ENCODE measurements at places on chromosomes 1 and 21.

DNA sequence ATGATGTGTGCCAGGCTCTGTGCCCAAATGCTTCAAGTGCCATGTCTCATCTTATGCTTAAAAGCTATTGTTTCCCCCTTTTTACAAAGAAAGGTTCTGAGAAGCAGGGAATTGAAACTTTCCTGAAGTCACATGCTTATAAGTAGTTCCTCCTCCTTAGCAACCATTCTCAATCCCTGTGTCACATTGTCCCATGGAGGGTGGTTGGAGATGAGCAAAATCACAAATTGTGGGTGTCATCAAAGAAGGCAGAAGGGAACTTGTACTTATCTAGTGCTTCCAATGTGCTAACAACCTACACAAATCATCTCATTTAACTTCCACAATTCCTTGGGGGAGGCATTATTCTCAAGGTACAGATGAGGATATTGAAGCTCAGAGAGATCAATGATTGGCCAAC, 10.1 kb upstream of the ERICH3 start:
- no peak for DNase-seq

- DNase-seq = peak; percentile 89
Measured at GRCh38 chr1:99849744-99850458, at the start of gene AGL. TSS of gene AGL (plus strand) at chr1:99850361. CDS start at chr1:99851043, 682 bp downstream.

DNA sequence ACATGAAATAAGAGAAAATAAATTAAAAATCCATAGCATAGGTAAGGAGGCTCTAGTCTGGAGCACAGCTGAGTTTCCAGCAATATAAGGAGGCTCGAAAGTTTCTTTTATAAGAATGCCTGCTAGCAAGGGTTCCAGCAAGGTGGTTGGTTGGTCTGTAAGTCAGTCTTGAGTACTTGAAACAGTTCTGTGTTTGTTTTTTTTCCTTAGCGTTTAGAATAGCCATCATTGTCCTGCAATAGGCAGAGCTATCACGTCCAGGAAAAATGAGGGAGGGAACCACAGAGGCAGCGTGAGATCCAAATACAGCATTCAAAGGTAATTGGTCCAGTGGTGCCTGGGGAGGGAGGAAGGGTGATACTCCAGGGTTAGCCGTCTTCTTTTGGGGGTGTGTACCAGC, 8.4 kb downstream of the UBE2Q1 start:
- DNase-seq = no peak

- no peak for DNase-seq
Measured at GRCh38 chr1:187626056-187626455, 797.3 kb downstream of the PLA2G4A start.

GRCh38 chr1:198253668-198254067, 96.9 kb downstream of the NEK7 start:
- no peak for DNase-seq

- no peak for DNase-seq
Measured at GRCh38 chr1:21618561-21619374, 50.4 kb downstream of the RAP1GAP start.

GRCh38 chr1:48093696-48094528, 96.7 kb upstream of the TRABD2B start:
- DNase-seq = peak; percentile 77

DNA sequence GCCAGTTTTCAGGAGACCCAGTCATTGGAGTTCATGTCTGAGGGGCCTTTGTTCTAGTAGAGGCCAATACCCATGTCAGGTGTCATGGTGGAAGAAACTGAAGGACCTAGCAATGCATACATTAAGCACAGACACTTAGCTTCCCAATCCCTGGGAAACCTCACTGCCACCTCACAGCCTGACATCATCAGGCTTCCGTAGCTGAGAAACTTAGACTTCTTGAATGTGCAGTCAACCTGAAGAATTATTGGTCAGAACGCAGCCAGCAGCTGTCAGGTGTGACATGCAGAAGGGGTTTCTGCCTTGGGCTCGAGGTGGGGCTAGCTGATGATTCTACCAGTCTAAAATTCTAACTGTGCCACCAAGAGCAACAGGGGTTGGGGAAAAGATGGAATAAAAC, 1.9 kb upstream of the ITPKB start:
- no peak for DNase-seq

- no peak for DNase-seq
Measured at GRCh38 chr1:94971491-94971924, 44.6 kb upstream of the CNN3 start.

GRCh38 chr21:44764319-44765230, 37.0 kb downstream of the UBE2G2 start:
- no peak for DNase-seq

DNA sequence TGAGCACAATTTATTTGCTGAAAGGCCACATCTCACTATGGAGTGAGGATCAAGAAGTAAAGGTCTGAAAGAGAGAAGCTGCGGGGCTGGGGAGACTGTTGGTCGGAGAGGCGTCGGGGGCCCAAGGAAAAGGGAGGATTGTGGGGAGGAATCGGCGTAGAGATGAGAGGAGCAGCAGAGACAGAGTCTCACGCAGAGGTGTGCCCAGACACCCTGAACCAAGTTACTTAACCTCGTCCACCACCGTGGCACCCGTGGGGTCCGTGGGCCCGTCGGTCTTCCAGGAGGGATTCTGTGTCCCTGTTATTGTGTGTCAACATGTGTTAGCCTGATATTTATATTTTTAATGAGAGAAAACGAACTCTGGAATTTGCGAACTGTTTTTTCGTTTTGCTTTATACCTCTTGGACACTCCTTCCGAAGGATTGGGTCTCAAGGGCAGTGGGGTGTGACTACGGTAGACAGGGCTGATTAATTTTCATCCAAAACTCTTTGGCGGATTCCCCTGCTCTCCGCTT, 3.8 kb upstream of the NBPF1 start:
- no peak for DNase-seq

DNA sequence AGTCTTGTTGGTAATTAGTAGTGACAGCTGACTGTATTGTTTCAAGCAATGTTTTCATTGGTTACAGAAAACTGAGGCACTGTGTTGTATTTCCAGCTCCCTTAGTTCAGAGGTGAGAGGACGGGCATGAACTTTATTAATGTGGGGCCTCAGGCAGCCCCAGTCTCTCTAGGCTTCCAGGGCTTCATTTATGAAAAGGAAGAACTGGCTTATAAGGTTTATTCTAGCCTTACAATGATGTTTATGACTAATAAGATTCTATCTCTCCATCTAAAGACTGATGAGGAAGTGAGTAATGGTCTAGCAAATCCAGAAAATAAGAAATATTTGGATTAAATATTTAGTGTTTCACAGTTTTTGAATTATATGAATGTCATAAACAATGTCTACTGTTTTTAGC, 41.5 kb downstream of the CBS start:
- no peak for DNase-seq

GRCh38 chr1:27536010-27536757, 46.2 kb upstream of the WASF2 start:
- no peak for DNase-seq

DNA sequence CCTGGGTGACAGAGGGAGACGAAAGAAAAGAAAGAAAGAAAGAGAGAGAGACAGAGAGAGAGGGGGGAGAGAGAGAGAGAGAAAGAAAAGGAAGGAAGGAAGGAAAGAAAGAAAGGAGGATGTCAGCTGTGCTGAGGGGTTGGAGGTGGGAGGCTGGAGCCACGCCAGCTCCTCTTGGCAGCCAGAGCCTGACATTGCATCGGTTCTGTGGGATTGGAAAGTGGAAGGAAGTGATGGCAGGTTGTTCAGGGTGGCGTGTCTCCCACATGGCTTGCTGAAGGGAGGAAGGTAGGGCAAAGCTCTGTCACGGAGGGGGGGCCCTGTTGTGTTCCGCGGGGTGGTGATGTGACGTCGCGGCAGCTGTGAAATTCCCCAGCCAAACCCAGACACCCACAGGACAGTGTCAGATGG, 30.7 kb downstream of the EIF2D start:
- DNase-seq = peak; percentile 86

GRCh38 chr1:25484096-25484495, 53.4 kb downstream of the MACO1 start:
- no peak for DNase-seq

DNA sequence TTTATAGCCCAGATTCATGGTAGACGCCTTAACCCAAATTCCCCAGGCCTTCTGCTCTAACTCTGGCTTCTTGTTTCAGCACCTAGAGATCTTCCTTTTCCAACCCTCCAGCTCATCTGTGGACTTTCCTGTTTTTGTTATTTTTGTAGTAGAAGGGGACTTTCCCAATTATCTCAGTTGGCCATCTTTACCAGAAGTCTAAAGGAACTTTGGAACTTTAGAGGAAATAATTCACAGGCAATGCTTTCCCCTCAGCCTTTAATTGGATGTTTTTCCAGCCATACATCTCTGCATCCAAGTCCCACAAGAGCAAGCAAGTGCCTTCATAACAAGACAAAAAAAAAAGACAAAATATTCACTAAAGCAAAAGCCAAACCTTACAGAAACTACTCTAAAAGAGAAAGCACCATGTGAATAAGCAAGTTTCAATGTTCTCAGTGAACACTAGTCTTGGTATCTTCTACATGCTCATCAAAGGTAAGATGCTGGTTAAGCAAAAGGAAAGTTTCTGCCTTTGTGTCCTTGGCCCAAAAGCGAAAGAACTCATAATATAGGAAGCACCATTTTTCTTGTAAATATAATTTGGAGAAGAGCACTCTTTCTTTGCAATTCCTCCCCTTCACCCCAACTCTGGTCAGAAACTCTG, 377.3 kb downstream of the SETD4 start:
- no peak for DNase-seq

GRCh38 chr1:164640686-164641352, 81.8 kb downstream of the PBX1 start:
- no peak for DNase-seq

- DNase-seq = no peak
Measured at GRCh38 chr1:153683854-153684253, 5.4 kb downstream of the NPR1 start.

DNA sequence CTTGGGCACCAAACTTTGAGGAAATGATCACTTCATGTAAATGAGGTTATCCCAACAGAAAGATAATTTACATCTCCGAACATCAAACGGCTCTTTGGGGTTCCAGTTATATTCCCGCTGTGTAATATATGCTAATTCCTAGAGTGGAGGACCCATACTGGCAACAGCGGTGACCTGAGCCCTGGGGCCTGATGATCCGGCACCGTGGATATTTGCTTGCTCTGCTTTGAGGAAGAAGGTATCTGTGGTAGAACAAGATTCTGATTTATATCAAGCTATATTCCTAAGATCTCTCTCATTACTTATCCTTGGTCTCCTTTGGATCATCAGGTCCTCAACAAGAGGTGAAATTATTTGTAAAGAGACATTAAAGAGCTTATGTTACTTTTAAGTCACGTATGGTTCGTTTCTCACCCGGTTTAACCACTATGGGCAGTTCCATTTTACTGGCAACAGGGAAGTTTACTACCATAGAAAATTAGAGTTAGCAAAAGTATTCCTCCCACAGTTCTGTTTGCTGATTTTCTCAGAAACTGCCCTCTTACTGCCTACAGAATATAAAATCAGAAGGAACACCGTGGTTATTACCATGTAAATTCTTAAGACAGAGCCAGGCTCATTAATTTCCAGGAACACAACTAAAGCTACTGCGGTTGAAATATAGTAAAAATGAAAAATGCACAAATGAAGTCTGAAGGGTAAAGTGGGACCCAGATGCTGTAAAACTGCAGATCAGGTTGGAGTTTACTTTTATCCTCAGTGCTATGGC, 56.7 kb downstream of the MRPL39 start:
- DNase-seq = no peak

DNA sequence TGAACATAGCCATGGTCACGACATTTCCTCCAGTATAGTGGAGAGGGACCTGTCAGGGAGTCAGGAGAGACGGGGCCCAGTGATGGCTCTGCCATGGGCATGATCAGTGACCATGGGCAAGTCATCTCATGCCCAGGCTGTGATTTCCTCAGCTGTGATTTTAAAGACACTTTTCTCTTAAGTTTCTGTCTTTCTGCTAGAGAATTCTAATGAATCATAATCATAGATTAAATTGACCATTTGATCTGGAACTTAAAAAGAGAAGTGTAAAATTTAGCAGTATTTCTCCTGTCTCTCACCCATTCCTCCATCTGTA, 112.7 kb downstream of the USP25 start:
- DNase-seq = no peak

GRCh38 chr1:62040450-62040849, 154.2 kb upstream of the L1TD1 start:
- DNase-seq = no peak

DNA sequence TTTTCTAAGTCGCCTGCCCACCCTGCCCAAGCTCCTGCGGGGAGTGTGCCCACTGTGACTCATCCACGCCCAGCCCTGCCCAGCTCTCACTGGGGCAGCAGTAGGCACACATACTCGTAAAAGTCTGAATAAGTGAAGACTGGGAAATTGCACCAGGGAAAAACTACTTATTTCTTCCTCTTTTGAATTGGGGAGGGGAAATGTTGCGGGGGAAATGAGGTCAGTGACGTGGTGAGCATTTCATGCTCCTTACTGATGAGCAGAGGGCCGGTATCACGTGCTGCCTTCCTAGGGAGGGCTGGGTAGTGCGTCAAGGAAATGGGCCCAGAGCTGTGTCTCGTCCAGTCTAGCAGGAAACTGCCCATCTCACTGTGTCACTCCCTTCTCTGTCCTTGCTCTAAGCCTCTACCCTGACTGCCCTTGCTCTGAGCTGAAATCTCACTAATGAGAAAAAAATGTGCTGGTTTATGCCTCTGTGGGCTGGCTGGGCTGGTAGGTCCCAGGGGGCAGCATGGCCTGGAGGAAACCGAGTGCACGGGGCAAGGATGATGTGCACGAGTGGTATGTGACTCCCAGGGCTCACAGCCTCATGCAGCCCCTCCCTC, 13.5 kb upstream of the TNFRSF1B start:
- no peak for DNase-seq

GRCh38 chr1:185156288-185156853, 382 bp downstream of the TRMT1L start:
- no peak for DNase-seq

DNA sequence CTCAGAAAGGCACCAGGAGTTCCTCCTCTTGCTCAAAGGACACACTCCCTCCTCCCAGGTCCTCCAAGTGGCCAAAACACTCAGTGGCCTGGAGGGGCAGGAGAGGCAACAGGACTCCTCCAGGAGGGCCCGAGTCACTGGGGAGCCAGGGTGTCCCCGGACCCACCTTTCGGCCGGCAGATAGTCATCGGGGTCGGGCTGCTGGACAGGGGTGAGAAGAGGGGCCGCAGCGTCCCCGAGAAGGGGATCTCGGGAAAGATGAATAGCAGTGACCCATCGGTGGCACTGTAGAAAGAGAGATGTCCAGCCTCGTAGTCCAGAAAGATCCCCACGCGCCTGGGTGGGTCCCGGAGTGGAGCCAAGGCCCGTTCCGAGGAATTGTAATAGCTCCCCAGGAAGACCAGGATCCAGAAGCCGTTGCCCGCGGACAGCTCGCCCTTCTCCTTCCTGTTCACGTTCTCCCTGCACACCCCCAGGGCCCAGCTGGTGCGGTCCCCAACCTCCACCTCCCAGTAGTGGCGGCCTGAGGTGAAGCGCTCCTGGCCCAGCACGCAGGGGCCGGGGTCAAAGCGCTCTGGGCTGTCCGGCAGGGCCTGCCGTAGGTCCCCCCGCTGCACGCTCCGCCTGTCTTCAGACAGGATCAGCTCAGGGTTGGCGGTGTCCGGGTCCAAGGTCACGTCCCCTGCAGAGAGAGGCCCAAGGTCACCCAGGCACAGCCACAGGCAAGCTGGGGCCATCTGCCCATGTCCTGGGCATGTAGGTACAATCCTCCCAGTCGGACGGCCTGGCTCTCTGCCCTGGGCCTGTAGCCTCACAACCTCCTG, 11.9 kb downstream of the TRIM11 start:
- DNase-seq = no peak
